Activated CD4-positive, alpha-beta memory T cell treated with anti-CD3 and anti-CD28 coated beads for 36 hours (primary cell): ENCODE measurements at places on chromosomes 16 and 17.

- DNase-seq, result no peak
Measured at GRCh38 chr16:55534756-55535155, 25.9 kb downstream of the LPCAT2 start.

- no peak for DNase-seq
Measured at GRCh38 chr17:4144422-4144747, 1.4 kb downstream of the CYB5D2 start.

DNA sequence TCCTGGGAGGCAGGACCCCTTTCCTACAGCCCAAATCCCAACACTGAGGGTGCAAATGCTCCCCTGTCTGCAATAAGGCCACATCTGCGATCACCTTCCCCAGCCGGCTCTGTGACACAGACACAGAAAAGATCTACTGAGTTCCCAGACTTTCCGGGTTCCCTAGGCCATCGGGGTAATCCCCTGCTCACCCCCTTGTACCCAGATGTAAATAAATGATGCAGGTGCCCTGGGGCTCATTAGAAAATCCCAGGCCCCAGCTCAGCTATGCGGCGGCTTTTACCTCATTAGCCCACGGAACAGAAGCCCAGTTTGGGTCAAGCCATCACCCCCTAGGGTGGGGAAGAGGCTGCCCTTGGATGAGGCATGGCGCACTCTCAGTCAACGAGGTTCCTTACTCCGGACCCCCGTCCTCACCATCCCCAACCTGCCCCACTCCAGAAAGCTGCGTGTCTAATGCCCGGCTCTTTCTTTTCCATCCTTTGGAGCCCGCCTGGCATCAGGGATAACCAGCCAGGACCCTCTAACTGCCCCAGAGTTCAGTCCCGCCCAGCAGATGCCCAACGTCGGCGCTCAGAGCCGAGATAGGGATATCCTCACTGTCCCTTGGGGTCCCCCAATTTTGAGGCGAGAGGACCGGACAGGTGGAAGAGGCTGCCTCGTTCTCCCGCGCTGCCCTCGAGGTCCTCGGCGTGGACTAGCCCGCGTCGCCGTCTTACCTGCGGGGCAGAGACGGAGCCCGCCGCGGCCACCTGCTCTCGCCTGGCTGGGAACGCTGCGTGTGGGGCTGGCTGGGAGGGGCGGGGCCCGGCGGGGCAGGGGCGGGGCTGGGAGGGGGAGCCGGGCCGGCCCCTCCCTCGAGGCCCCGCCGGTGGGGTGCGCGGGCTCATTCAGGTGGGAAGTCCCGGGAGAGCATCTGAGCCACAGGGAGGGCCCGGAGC is at the start of gene ZNF385C:
Gene ZNF385C, minus strand, starts transcription at position 783 of the 941 bp plus-strand sequence. CDS start 35,417 bp downstream, outside the sequence.
- DNase-seq, result peak; percentile 51

- DNase-seq, result no peak
Measured at GRCh38 chr16:3569851-3570250, 7.4 kb downstream of the NLRC3 start.

DNA sequence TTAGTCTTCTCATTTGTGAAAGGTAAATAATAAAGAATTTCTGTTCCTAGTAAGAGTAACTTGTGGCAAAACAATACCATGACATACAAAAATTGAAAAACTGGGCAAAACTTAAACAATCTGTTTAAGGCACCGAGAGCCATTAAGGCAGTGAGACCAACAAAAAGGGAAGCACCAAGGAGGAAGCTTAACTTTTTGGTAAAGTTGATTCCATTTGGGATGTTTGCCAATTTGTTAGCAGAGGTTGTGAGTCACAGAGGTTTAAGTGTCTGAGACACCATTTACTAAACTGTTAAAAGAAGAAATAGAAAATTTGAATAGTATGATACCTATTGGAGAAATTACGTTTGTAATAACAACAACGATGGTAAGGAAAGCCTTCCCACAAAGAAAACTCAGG is 4.9 kb downstream of the SLC35G3 start:
- DNase-seq, result no peak

- DNase-seq, result no peak
Measured at GRCh38 chr16:11611871-11612664, 25.3 kb upstream of the LITAF start.

GRCh38 chr16:1938316-1938715 is 4.7 kb downstream of the MSRB1 start:
- DNase-seq, result no peak

GRCh38 chr17:74981979-74982662 is 5.3 kb upstream of the CDR2L start:
- peak; percentile 87 for DNase-seq

- no peak for DNase-seq
Measured at GRCh38 chr16:66935314-66936011, at the start of gene CES2. Gene CES2, plus strand, starts transcription at chr16:66935516. Its CDS starts 120 bp downstream, at chr16:66935636.

DNA sequence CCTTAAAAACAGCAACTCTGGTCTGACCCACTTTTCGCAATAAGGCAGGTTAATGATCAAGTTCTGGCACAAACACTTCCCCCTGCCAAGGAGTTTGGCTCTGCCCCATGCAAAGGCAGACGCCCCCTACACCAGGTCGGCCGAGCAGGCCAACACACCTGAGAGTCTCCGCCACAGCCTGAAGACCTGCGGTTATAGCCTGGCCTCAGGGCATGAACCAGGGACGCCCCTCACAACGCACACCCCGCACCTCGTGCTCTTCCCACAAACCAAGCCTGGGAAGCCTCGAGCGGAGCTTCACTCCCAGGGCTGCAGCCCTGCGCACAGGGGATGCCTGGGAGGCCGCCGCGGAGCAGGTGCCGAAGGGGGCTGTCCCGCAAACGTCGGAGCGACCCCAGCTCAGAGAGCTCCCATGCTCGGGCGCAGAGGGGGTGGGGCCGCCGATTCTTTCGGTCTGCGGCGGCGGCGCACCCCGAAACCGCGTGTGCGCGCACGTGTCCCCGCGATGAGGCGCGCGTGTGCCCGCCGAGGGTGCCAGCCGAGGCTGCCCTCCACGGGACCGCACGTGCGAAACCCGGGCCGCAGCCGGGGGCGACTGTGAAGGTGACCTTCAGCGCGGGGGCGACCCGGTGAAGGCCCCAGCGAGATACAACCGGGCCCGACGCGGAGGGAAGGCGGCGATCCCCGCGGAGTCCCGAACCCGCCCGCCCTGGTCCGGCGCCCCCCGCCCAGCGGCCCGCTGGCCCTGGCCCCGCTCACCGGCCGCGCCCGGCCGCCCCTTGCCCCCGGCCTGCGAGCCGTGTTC is 559 bp downstream of the CLUH start:
- peak; percentile 27 for DNase-seq

GRCh38 chr16:8818504-8819270 is 21.0 kb downstream of the PMM2 start:
- no peak for DNase-seq

DNA sequence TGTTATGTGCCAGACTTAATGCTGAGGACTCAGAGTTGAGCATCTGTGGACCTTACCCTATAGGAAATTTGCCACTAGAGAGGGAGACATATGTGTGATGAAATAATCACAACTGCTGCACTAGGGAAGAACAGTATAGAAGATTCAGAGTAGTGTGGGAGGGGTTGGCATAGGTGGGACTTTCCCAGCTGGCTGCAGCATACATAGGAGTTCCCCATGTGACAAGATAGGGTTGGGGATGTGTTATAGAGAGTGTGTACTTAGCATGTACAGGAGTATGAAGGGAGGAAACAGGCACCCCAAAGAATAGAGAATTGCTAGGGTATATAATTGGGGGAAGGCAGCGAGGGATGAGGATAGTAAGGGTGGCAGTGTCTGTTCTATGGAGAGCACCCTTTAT is 2.9 kb downstream of the NUP93 start:
- peak; percentile 51 for DNase-seq

DNA sequence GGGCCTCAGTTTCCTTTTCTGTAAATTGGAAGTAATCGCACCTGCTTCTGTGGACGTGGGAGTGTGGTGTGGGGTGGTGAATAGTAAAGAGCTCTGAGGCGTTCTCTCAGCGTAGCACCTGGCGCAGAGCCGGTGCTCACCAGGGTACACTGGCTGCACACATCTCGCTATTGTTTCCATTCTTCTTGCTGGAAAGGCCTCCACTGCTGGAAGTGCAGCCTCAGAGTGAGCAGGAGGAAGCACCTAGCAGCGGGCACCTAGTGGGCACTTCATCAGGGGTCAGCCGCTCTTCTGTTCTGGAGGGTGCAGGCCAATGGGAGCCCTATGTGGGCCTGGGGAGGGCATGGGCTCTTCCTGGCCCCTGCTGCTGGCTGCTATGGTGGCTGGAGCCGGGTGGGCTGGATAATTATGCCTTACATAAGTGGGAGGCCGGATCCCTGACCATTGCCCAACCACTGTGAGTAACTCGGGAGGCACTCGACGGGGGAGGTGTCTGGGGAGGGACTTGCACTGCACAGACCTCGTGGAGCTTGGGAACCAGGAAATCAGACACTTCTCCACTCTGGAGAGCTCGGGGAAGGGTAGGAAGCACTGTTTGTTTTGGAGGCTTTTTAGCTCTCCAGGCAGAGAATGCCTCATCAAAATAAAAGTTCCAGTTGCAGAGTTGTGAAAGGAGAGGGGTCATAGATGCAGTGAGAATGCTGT is 1.7 kb downstream of the MAP2K3 start:
- DNase-seq, result peak; percentile 49

DNA sequence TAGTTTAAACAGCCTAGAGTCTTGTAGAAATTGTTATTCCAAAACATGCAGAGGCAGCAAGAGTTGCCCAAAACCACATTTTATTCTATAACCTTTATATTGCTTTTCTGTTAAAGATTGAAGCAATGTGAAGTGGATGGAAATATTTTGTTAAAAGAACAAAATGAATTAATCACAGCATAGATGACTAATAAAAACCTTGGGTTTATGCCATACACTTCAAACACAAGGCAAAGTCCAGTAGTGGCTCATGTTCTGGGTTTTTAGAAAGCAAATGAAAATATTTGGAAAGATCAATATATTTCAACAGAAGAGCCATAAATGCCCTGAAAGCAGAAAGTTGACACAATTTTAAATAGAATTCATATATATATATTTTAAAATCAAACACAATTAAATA is 36.7 kb upstream of the ULK2 start:
- DNase-seq, result no peak

GRCh38 chr17:4358154-4358553 is 8.3 kb downstream of the UBE2G1 start:
- DNase-seq, result no peak

- DNase-seq, result peak; percentile 51
Measured at GRCh38 chr16:17469741-17470181, 999 bp downstream of the XYLT1 start.

GRCh38 chr17:71409137-71409536 is 711.7 kb upstream of the SOX9 start:
- no peak for DNase-seq
